ENCODE measurements at places on chromosomes 1 and 21.

DNA sequence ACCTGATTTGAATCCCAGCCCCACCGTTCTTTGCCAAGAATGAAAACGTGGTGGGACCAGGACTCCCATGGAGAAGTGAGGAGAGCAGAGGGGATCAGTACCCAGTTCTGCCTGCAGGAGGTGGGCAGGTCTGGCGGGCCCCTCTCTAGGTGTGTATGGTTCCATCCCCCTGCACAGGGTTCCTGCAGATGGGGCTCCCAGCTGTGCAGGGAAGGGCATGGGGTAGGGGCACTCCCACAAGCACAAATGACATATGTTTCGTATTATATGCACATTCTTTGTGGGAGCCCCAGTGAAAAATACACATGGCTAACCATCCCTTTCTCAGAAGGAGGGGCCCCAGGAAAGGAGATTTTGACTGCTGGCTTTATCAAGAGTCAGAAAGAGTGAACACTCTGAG, 144.6 kb downstream of the PLPP3 start:
- no peak for DNase-seq

GRCh38 chr1:40638097-40639036, 27.1 kb downstream of the RIMS3 start:
- no peak for DNase-seq

- no peak for DNase-seq
Observed at GRCh38 chr21:18622383-18622782, 218.8 kb upstream of the TMPRSS15 start.

DNA sequence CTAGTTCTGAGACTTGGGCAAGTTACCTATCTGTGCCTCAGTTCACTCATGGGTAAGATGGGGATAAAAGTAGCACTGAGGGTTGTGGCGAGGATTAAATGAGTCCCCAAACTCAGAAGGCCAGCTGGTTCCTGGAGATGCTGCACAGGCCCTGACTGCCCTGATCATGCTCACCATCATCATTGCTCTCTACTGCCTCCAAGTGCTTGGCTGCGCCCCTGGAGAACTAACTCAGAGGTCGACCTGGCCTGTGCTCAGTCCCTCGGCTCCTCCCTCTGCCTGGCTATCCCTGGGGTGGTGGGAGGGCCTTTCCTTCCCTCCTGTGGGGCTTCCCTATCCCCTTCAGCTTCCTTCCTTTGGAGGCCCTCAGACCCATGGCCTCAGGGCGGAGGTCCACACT, 5.6 kb downstream of the SLC5A9 start:
- DNase-seq: no peak

- no peak for DNase-seq
Observed at GRCh38 chr1:58017641-58018040, 528.9 kb downstream of the OMA1 start.

- no peak for DNase-seq
Observed at GRCh38 chr21:43295066-43295958, 126.5 kb downstream of the CRYAA start.

- DNase-seq: peak; percentile 74
Observed at GRCh38 chr1:159077120-159077961, 775 bp upstream of the AIM2 start.

DNA sequence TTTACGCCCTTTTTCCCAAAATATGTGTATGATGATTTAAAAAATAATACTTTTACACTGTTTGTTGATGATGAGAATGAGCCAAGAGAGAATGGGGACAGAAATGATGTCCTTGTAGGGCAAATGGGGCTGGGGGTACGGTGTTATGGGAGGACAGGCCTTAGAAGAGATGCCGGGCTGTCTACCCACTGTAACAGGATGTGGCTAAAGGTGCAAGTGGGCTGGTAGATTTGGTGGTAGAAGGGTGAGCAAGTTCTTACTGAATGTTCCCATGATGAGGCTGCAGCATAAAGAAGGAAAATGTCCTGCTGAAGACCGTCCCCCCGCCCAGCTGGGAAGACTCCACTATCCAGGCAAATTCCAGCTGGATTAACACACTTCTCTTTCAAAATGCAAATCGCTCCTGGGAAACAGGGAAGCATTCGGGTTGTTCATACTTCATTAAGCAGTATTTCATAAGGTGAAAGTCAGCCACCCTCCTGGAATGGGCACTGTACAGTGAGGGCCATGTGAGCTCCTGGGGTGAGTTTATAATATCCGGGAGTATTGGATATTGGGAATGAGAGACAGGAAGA, 14.0 kb downstream of the GPA33 start:
- no peak for DNase-seq

- DNase-seq: no peak
Observed at GRCh38 chr1:58439946-58440345, 106.6 kb downstream of the OMA1 start.

DNA sequence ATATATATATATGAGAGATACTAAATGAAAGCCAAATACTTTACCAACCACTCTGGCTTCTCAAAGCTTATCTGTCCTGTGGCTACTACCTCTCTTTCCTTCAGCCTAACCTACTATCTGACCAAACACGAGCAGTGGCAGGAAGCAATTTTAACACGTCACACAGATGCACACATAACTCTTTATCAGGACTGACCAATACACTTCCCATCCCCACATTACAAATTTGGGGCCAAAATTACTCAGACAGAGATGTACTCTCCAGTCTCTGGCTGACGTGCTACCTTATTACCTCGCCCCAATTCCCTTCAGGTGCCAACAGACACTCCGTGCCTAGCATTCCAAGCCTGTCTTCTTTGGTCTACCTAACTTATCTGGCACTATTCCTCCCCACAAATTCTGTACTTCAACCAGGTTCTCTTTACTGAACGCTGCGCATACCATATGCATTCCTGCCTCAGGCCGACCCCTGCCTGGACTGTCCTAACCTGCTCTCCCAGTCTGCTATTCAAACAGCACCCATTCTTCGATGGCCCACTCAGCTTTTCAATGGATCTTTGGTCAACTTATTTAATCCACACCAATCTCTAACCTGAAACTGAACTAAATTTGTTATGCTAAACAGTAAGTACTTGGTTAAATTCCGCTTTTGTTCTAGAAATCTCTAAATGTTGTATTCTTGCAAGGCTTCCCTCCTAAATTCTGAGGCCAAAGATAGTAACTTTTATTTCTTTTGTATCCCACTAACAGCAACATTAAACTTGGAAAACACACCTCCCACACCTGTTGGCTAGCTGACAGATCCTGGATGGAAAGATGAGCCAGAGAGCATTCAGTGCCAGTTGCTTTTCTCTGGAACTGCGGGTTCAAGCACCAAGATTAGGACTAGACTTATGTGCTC, 27.9 kb downstream of the RERE start:
- DNase-seq: no peak

GRCh38 chr1:7000720-7001119, 215.5 kb downstream of the CAMTA1 start:
- no peak for DNase-seq

DNA sequence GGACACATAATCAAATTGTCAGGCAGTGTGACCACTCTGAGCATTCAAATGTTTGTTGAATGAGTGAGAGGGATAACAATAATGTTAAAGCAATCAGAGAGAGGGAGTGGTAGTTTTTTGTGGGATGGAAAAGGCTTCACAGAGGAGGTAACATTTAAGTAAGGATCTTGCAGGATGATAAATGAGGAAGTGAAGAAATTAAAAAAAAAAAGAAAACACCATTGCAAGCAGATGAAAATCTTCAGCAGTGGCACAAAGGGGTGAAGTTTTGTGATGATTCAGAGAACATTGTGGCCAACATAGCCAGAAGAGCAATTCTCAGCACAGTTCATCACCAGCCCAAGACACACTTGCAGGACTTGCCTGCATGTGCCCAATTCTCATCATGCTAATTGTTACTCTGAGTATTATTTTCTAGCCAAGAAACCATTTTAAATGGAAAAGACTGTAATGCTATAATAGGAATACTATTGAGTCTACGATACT, 35.0 kb downstream of the OVGP1 start:
- no peak for DNase-seq

DNA sequence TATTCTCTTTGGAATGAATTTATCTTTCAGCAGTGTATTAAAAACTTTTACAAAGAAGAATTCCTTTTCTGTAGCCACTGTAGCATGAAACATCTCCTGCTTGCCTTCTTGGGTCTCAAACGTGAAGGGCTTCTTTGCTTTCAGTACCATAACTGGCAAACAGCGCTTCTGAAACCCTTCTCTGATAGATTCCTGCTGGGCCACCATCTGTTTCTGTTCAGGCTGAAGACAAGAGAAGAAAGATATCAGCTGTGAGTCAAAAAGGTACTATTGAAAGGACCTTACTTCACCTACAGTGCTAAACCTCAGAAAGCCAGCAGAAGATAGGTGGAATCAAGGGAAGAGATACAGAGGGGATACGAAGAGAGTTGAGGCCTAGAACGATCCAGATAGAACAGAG, 10.5 kb downstream of the AIM2 start:
- DNase-seq: no peak

GRCh38 chr1:111227434-111227833, at the start of gene CHI3L2:
CHI3L2 (plus strand) TSS chr1:111227713; CDS start chr1:111227730, 17 bp downstream.
- no peak for DNase-seq

DNA sequence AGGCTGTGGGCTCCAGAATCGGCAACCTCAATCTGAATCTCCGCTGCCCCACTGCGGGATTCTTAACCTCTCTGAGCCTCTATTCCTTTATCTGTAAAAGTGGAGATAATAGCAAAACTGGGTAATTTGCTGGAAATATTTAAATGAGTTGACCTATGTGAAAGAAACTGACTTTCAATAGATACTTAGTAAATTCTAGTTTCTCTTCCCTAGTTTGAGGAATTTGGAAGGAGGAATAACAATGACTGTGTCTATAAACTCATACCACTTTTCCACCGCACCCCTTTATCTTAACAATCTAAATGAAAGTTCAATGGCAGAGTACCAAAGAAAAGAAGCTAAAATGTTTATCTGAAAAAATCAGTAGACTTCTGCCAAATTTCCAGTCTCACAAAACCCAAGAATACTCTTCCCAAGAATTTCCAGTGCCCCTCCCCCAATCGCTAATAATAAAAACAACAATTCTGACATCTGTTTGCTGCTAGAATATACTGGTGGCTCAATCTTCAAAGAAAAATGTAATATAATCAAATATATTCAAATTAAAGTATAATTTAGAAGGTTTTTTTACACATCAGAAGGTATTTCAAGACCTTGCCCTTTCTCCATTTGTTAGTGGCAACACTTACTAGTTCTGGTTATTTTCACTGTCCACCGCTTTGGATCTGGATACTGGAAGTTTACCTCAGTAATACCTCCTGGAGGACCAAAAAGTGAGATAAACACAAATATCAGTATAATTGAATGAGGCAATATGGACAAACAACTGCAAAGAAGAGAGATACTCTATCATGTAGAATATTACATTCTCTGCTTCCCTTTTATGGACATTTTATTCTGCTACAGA, 171.2 kb downstream of the LTN1 start:
- DNase-seq: no peak

GRCh38 chr1:214425716-214426425, 125.5 kb downstream of the PTPN14 start:
- DNase-seq: no peak

- DNase-seq: no peak
Observed at GRCh38 chr1:18178111-18178510, 70.5 kb downstream of the IGSF21 start.

DNA sequence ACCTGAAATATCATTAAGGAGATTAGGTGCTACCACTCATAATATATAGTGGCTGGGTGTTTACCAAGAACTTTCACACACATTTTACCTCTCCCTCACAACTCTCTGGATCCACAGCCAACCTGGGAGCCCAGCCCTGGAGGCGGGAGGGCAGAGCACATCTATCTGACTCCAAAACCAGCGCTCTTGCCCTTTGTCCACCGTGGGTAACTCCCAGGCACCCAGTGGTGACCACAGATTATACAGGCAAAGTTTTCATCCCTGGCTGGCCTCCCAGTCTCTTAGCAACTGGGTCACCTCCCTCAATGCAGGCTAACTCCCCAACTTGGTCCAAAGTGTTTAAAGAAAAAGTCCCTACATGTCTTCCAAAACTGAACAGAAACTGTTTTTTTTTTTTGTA, 2.4 kb downstream of the PAQR7 start:
- no peak for DNase-seq

GRCh38 chr1:114216431-114217173, 62.9 kb upstream of the SYT6 start:
- no peak for DNase-seq

DNA sequence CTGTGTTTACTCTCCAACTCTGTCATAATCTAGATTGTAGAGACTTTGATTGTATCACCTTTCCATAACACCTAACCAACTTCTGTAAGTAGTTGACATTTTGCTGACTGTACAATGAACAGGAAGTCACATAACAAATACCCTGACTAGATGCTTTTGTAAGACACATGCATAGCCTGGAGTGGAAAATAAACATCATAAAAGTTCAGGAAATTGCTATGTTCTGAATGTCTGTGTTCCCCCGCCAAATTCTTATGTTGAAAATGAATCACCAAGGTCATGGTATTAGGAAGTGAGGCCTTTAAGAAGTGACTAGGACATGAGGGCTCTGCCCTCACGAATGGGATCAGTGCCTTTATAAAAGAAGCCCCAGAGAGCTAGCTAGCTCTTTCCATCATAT, 40.4 kb upstream of the ZSWIM5 start:
- no peak for DNase-seq

GRCh38 chr1:199799116-199799515, 228.4 kb upstream of the NR5A2 start:
- DNase-seq: no peak

DNA sequence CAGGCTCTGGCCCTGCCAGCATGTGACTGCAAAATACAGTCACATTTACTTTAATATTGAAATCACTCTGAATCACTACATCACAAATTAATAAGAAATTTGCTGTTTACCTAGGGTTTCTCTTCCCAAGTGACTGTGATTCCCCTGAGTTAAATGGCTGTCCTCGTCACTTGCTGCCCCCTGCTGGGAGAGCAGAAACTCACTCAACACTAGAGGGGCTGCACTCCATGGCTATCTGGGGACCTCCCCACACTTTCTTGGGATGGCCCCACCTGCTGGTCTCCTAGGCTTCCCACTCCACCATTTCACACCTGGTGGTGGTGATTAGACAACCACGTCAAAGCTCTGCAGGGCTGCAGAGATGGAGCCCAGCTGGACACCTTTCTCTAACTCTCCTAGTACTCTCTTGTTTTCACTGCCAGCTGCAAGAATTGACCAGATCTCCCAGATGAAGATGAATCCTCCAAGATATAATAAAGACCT, 63.4 kb downstream of the CD2 start:
- peak; percentile 63 for DNase-seq

DNA sequence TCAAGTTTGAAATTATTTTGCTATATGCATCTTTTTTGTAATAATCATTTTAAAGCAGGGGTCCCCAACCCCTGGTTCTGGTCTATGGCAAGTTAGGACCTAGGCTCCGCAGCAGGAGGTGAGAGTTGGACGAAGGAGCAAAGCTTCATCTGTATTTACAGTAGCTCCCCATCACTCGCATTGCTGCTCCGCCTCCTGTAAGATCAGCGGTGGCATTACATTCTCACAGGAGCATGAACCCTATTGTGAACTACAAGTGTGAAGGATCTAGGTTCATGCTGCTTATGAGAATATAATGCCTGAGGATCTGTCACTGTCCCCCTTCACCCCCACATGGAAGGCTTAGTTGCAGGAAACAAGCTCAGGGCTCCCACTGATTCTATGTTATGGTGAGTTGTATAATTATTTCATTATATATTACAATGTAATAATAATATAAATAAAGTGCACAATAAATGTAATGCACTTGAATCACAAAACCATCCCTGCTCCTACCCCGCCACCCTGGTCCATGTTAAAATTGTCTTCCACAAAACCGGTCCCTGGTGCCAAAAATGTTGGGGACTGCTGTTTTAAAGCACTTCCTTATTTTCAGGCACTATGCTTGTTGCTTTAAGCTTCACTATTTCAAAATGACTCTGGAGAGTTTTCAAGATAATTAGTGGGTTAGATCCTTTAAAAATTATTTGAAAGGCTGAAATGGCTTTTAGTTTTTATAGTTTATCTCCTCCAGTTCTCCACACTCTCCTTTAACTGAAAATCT, 74.8 kb downstream of the PLA2G4A start:
- no peak for DNase-seq
